ENCODE measurements at places on chromosomes 7 and 10.

- DNase-seq: no peak
Observed at GRCh38 chr10:15681076-15681475, 38.6 kb downstream of the ITGA8 start.

GRCh38 chr10:130021383-130021950, 57.4 kb upstream of the EBF3 start:
- DNase-seq: peak; percentile 57

DNA sequence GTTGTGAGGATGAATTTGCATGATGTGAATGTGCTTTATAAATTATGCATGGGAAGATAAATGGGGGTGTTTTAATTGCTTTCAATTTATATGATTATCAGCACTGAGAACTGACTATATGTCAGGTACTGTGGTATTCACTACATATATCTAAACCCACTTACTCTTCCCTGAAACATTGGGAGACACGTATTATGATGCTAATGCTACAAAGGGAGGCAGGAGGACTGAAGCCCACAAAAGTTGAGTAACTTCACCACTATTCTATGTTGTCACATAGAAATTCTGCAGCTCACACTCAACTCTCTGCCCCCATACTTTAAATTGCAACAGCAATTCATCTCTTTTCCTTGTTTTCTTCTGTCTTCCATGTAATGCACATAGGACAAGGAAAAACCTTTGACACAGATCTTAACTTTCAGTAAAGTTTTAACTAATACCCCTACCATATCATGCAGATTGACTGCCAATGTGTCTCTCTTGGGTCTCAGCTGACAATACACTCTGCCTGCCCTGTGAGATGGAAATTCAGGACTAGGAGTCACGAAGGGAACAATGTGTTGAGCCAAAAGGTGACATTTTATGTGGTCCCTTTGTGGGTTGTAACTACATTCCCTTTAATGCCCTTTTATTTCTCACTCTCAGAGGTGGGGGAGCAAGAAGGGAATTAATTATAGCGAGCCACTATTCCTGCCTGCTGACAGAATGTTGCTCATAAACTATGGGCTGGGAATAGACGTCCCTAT, 691.0 kb upstream of the SORCS1 start:
- DNase-seq: no peak

GRCh38 chr7:132825932-132826835, 249.9 kb upstream of the PLXNA4 start:
- DNase-seq: no peak

DNA sequence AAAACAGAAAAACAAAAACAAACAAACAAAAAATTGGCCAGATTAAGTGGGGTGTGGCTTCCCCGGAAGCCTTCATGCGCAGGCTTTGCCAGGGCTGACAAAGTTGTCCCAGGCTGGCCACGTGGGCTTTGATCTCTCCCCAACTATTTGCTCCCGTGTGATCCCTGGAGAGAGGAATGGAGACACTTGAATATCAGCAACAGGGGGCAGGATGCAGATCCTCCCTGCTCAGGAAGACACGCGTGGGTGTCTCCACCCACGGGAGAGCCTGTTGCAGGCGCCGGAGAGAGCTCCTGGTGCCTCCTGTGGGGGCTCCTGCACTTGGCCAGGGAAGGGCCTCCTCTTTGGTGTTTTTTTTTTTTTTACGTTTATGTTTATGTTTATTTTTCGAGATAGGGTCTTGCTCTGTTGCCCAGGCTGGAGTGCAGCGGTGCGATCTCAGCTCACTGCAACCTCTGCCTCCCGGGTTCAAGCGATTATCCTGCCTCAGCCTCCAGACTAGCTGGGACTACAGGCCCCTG, 19.0 kb downstream of the TRIM56 start:
- DNase-seq: no peak

GRCh38 chr7:96407427-96407826, 85.5 kb upstream of the SLC25A13 start:
- DNase-seq: no peak

DNA sequence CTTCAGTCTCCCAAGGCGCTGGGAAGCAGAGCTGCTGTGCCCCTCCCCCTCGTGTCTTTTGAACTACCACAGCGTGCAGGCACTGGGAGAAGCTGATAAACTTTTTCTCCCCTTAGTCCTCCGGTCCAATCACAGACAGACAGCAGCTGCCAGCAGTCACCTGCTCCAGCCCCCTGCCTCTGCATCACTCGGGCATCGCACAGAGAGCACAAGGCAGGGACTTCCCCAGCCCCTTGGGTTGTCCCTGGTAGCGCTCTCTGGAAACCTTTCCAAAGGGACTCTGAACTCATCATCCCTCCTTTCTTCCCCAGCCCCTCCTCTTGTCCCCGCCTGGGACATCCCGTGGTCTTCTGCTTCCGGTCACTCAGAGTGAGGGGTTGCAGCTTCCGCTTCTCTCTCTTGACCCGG, 1.4 kb upstream of the NEUROG3 start:
- DNase-seq: no peak

- DNase-seq: no peak
Observed at GRCh38 chr7:130471974-130472373, 19.9 kb upstream of the MEST start.

DNA sequence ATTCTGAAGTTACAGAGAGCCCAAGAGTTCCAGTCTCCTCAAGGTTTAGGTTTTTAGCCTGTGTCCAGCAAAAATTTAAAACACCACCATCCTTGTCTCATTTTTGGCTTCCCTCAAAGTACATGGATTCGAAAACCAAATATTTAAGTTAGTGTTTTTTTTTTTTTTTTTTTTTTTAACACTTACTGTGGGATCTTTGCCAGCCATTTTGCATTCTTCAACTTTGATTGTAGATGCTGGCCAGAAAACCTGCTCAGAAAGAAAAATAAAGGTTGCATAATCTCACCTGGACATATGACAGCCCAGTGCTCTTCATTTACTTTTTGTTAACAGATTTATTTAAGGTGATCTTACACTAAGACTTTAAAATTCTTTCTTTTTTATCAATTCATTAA, 91.6 kb downstream of the SEMA3C start:
- no peak for DNase-seq

GRCh38 chr7:3836855-3837254, 535.8 kb downstream of the SDK1 start:
- DNase-seq: no peak

- no peak for DNase-seq
Observed at GRCh38 chr10:52256832-52257691, 57.0 kb upstream of the DKK1 start.

DNA sequence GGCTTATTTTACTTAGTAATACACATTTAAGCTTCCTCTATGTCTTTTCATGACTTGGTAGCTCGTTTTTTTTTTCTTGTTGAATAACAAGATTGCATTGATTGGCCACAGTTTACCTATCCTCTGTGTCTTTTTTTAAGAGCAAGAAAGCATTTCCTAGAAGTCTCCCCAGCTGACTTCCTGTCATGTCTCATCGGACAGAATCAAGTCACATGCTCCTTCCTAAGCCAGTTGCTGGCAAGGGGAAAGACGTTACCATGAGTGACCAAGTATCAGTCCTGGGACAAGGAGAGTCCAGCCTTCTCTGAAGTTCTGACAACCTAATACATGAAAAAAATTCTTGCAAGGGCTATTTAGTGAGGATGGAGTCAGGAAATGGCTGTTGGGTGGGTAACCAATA, 24.9 kb upstream of the SFRP5 start:
- no peak for DNase-seq

DNA sequence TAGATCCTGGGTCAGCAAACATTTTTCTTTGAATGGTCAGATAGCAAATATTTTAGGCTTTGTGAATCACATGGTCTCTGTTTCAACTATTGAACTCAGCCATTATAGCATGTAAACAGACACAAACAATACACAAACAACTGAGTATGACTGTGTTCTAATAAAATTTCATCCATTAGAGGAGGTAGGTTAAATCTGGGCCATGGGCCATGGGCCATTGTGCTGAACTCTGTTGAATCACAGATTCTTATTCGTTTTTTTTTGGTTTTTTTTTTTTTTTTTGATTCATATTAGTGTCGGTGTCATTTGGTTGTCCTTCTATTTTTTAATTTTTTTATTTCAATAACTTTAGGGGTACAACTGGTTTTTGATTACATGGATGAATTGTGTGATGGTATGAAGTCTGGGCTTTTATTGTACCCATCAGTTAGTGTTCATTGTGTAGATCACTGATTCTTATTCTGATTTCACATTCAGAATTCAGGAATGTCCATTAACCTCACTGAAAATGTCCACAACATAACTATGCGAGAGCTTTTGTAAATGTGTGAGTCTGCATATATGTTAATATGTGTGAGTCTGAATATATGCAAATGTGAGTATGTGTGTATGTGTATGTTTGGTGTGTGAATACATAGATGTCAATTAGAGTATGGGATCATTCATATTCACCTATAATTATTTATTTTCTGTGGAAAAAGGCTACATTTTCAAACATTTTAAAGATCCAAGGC, 443.7 kb upstream of the GRM3 start:
- no peak for DNase-seq

DNA sequence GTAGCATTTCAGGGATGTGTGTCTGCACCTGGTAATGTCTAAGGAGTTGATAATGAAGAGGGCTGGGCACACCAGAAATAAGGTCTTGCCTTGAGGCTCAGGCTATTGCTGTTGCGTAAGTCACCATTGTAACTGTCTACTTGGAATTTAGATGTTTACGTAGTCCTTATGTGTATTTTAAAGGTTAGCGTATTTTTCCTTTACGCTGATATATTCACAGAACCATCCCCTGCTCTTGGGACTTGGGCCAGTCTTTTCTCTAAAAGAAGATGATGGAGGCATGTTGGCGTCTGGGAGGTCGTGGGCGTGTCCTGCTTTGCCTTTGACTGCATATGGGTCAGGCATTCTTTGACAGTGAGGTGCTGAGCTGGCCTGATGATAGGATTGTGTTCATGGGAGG, 14.7 kb downstream of the WDR37 start:
- no peak for DNase-seq

- no peak for DNase-seq
Observed at GRCh38 chr10:48782386-48782785, 97.7 kb downstream of the WDFY4 start.

DNA sequence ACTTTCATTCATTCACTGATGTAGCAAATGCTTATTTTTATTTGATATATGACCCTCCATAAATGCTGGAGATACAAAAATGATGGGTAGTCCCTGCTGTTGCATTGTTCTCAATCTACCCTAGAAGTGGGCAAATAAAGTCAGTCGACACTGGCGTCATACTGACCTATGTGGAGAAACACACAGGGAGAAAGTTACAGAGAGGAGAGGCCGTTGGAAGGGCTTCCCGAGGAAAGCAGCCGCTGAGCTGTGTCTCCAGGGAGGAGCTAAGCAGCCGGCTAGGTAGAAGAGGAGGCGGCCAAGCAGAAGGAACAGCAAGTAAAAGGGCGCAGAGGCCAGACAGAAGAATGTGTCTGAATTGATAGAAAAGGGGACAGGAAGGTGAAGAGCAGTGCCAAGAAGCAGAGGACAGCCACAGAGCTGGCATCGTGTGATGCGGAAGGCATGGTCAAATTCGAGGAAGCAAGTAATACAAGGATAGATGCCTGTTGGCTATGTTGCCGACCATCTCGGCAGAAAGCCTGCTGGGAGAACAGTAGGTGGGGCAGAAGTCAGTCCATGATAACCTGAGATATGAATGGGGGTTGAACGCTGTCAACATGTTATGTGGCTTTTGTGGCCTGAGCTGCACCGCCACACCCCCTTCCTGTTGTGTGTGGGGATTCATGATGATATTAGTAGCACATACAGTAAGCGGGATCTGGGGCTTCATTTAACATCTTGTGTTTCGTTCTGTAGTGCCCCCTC, 25.9 kb downstream of the ST8SIA6 start:
- no peak for DNase-seq

DNA sequence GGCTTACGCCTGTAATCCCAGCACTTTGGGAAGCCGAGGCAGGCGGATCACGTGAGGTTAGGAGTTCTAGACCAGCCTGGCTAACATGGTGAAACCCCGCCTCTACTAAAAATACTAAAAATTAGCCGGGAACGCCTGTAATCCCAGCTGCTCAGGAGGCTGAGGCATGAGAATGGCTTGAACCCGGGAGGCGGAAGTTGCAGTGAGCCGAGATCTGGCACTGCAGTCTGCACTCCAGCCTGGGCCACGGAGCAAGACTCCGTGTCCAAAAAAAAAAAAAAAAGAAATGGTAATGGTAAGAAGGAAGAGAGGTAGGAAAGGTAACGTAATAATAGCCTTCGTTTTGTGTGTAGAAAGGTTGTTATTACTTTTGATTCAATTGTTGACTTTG, 1.2 kb downstream of the HSPA14 start:
- no peak for DNase-seq

DNA sequence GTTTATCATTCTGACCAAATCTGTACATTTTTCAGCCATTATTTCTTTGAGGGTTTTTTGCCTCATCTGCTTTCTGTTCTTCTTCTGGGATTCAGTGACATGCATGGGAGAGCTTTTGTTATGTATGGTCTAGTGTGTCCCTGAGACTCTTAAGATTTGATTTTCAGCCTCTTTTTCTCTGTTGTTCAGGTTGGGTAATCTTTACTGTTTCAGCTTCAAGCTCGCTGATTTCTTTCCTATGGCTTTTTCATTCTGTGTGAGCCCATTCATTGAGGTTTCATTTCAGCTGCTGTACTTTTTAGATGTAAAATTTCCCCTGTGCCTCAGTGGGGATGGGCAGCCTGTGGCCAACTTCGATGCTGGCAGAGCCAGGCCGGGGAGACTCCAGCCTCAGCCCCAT, 38.1 kb downstream of the FOXK1 start:
- no peak for DNase-seq

DNA sequence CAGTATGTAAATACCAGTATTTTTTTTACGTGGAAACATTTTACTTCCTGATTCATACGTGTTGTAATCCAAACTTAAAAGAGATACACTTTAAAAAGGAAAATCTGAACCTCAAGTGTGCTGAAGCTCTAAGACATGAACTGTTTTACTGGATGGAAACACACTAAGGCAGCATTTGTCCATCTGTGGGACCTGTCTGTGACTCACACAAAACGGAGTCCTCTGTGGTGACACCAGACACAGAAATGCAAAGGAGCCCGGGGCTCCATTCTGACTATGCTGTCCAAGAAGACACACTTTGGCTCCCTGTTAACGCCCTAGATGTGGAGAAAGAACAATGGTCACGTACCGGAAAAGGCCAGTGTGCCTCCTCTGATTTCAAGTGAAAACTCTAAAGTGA, 23.9 kb downstream of the RNF133 start:
- no peak for DNase-seq

DNA sequence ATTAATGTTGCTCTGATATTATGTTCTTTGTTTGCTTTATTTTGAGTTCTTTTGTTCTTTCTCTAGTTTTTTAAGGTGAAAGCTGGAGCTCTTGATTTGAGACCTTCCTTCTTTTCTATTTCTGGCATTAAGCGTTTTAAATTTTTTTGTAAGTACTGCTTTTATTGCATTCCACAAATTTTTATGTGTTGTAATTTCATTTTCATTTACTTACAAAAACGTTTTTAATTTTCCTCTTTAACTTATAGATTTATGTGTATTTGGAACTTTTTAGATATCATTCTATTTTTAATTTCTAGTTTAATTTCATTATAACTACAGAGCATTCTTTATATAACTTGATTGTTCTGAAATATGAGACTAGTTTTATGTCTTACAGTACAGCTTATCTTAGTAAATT, 395.6 kb downstream of the ETV1 start:
- DNase-seq: no peak

GRCh38 chr10:103598654-103599115, 105.2 kb downstream of the NEURL1 start:
- peak; percentile 27 for DNase-seq
